T47D (cell line): ENCODE measurements at places on chromosomes 2 and 18.
A peak's percentile ranks its signal among the peaks of the same experiment; 100 is the strongest.

GRCh38 chr2:168191955-168192785 is 55.2 kb downstream of the STK39 start:
- no peak for DNase-seq

- no peak for DNase-seq
These were observed 59.0 kb downstream of the E2F6 start for GRCh38 chr2:11406958-11407381.

DNA sequence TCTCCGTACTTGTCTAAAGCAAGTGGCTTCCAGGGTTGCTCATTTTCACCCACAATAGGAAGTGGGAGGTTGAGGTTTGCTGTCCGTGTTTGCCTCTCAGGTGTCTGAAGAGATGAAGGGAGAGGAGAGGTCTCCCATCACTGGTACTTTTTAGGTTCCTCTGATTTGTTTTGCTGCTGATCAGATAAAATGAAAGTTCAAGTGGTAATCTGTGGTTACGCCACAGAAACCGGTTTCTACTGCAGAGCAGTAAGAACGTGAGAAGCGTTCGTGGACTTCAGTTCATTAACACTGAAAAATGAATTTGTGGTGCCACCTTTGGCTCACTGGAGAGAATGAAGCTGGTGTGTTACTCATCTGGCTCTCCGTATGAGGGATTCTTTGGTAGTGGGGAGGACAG is 118.2 kb downstream of the GBX2 start:
- DNase-seq, result no peak

GRCh38 chr2:19235308-19235707 is 123.1 kb downstream of the OSR1 start:
- DNase-seq, result no peak

- DNase-seq, result no peak
These were observed 105.1 kb upstream of the STON1 start for GRCh38 chr2:48424866-48425265.

DNA sequence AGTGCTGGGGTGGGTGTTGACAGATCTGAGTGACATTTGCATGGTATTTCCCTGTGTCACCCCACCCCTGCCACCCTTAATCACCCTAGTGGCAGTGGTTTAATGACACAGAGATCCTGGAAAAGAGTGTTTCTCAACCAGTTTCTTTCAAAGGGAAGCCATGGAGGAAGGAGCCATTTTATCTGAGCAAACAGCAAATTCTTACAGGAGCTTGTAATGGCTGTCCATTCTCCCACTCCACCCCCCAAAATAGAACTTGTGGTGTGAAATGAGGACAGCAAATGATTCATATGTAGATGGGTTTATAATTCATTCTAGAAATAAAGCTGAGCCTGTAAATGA is 51.5 kb downstream of the CDC42EP3 start:
- no peak for DNase-seq

DNA sequence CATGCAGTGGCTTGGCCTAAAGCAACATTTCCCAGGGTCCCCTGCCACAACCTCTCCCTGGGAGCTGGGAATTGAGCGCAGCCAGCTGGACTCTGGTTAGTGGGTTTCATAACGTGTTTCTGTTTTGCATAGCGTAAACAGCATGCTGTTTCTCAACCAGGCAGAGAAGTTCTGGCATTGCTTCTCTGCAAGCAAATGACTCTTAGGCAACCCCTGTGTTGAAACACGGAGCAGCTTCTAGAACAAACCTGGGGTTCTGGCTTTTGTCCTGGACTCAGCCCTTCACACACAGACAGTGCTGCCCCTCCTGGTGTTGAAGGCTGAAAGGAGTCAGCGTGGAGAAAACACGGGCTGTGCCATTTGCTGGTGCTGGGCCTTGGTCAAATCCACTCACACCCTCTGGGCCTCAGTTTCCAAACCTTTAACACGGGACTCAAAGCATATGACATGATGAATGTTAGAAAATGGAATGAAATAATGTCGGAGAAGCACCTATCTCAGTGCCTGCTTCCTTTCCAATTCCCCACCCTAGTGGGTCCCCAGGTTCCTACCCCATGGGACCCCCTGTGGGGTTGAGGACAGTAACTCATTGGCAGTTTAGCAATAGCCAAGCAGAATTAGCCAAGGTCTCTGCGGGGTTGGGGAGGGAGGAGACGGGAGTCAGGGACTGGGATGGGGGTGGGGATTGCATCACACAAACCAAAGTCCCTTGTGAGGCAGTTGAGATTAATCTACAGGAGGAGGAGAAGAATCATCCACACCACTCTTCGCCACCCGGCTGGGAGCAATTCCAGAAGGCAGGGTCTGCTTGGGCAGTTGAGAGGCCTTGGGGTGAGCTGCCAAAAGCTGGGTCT is 30.2 kb upstream of the IL1R2 start:
- DNase-seq, result no peak

DNA sequence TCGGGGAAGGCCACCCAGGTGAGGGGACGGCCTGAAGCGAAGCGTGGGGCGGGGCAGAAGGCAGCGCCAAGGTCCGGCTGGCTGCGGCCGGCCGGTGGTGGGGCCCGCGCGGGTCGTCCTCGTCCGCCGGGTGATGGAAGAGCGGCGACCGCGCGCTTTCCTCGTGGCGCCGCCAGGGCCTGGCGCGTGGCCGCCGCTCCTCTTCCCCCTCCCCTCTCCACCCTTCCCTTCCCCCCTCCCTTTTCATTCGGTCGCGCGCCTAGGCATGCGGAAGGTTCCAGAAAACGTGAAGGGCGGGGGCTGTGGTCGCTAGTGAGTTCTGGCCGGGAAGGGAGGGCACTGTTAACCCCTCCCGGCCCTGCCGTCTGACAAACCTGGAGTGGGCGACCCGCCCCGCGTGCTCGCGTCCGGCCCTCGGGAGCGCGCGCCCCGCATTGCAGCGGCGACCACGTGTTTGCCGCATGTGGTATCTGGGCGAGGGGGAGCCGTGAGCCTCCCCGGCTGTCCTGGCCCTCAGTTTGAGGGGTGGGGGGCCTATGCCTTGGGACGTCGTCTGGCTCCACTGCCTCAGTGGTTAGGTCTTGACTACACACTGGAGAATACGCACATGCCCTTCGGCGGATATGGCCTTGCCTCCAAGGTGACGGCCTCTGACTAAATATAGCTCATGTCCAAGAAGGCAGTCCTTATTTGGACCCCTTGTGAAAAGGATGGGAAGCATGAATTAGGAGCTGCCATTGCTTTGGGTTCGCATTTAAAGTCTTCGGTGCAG is 579 bp downstream of the MAT2A start:
- peak; percentile 71 for DNase-seq

DNA sequence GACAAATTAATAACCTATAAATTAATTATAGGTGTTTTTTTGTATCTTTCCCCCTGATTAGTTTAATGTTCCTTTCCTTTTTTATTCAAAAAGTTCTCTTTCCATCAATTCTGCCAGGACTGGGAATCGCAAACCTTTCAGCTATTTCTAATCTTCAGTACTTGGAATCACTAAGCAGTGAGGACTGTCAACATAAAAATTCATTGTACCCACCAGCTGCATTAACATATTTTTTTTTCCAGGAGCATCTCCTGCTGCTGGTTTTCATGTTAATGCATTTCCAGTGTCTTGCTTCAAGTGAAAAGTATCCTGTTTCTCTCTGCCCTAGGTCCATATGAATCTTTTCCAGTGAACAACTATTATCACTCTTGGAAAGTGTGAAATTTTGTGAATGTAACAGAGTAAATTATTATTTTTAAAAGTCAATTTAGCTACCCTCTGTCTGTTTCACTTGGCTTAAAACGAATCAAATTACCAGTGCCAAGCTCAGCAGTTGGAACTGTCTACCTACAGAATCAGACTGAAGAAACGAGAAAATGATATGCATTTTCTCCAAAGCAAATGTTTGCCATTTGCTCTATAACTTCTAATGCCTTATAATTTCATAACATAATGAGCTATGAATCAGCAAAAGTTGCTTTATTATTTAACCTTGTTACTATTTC is 804.4 kb downstream of the EPHA4 start:
- DNase-seq, result no peak

DNA sequence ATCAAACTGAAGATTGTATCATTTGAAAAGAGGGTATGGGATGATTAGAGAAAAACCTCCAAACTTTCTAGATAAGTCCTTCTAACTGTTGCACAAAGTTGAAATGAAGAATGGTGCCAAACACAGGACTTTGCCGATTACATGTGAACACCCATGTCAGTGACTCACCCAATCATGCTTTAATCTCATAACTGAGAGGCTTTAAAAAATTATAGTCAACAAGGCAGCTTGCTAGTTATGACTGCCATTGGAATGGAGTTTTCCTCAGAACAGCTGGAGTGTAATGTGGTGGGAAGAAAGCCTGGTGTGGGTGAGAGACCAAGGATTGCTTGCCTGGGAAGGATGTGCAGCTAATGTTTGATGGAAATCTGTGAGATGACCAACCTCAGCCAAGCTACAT is 98.2 kb upstream of the ALPP start:
- no peak for DNase-seq

DNA sequence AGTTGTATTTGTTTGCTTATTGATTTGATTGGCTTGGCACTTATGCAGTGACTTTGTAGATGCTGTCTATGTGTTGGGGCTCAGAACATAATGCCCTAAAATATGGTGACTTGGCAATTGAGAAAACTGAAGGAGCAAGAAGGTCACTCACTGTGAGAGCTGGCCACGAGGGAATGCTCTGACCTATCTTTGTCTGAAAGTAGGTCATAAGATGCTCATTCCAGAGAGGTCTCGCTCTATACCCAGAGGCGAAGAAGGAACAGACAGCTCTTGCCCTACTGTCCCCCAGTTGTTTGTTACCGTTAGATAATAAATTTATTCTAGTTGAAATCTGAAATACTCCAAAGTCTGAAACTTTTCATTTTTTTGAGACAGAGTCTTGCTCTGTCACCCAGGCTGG is 158.5 kb downstream of the TGIF1 start:
- DNase-seq, result no peak

- no peak for DNase-seq
These were observed 29.1 kb downstream of the HPCAL1 start for GRCh38 chr2:10331702-10332401.

DNA sequence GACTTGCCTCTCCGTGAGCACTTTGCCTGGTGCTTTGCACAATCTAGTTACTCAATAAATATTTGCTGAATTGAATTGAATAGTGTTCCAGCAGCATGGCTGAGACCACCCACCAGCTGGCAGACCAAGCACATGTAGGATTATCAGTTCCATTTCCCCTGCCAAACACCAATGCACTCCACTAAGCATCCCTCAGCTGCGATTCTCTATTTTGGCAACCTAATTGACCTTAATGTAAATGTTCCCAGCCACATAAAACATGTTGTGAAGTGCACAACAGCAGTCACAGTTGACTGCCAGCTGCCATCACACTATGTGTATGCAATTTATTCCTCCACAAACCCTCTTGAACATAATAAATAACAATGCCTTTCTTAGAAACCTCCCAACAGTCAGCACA is 1879.4 kb upstream of the PIK3C3 start:
- no peak for DNase-seq

- DNase-seq, result no peak
These were observed 55.6 kb downstream of the ITGB6 start for GRCh38 chr2:160144280-160144990.

DNA sequence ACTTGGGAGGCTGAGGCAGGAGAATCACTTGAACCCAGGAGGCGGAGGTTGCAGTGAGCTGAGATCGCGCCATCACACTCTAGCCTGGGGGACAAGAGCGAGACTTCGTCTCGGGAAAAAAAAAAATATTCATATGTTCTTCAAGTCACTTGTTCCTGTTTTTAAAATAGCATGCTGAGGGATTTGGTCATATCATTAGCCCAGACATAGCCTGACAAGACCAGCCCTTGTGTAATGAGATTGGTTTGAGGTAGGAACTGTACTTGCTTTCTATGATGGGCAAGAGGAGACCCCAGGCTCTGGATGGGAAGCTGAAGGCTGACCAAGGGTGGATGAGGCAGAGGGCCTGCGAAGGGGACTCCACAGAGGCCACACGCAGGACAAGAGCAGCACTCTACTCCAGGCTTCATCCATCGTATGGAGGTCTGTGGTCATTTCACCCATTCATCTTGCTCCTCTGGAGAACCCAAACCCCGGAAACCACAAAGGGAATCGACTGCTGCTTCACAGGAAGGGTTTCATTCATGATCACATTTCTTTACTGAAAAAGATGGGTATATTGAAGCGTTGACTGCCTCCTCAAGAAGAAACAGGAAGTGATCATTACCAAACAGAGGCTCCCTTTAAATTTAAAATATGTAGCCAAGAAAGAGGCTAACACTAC is 87.1 kb upstream of the ZNF397 start:
- no peak for DNase-seq

- DNase-seq, result peak; percentile 66
These were observed 108.7 kb downstream of the DPP10 start for GRCh38 chr2:114550895-114551793.
